Effector CD4-positive, alpha-beta T cell (primary cell): ENCODE measurements at places on chromosomes 5 and 9.

- DNase-seq: peak; percentile 3
Observed at GRCh38 chr9:33676746-33677505, 118.4 kb upstream of the PRSS3 start.

- no peak for DNase-seq
Observed at GRCh38 chr9:36874921-36875320, 159.1 kb downstream of the PAX5 start.

- DNase-seq: no peak
Observed at GRCh38 chr5:107969847-107970246, 299.1 kb upstream of the EFNA5 start.

GRCh38 chr5:96986450-96986849, 50.6 kb downstream of the LNPEP start:
- DNase-seq: no peak

GRCh38 chr5:77353251-77353650, 138.9 kb downstream of the WDR41 start:
- DNase-seq: no peak

DNA sequence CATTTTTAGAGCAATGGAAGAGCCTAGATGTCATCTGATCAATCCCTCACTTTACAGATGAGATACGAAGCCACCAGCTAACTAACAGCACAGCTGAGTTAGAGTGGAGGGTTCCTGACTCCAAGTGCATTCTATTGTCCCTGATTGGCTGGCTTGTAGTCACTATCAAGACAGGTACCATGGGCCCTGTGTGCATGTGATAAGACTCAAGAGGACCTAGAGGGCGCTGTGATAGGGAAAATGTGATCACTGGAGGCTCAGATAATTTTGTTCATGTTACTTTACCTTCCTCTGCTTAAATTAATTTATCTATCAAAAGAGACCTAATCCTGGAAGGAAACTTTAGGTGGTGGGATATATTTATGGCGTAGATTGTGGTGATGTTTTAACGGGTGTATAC, 19.5 kb upstream of the SNAPC3 start:
- DNase-seq: no peak

- DNase-seq: no peak
Observed at GRCh38 chr5:90640484-90641059, 82.0 kb downstream of the ADGRV1 start.

DNA sequence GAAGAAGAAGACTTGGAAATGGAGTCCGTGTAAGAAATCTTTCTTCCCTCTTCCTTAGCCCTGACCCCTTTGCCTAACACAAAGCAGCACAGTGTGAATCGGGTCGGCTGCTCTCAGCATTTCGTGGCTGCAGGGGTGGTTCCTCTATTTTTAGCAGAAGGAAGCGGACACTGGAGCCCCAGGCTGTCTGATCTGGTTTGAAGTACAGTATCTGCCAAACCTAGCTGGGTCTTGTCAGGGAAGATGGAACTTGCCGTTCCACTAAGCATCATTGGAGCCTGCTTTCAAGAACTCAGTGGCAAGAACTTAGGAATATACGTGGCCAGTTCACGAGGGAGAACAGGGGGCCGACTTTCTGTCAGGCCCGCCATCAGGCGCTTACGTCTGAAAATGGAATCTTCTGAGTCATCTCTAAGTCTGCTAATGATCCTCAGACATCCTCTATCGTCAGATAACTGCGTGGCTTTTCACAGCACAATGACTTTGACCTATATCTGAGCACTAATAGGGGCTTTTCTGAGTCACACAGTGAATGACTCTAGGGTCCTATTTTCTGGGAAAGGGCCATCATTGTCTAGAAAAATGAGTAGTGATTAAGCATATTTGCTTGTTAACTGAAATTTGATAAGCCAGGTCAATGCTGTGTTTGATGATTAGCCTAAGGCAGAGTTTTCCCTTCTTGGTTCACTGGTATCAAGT, 43.3 kb upstream of the NCS1 start:
- peak; percentile 57 for DNase-seq

- DNase-seq: no peak
Observed at GRCh38 chr5:149924486-149924885, 20.1 kb downstream of the PDE6A start.

- DNase-seq: no peak
Observed at GRCh38 chr5:122653087-122654017, 121.5 kb upstream of the SNX2 start.

GRCh38 chr5:42858687-42859086, 47.0 kb upstream of the SELENOP start:
- no peak for DNase-seq

- no peak for DNase-seq
Observed at GRCh38 chr5:7592910-7593309, 197.0 kb downstream of the ADCY2 start.

GRCh38 chr9:120536094-120536493, 43.9 kb downstream of the CDK5RAP2 start:
- DNase-seq: no peak

DNA sequence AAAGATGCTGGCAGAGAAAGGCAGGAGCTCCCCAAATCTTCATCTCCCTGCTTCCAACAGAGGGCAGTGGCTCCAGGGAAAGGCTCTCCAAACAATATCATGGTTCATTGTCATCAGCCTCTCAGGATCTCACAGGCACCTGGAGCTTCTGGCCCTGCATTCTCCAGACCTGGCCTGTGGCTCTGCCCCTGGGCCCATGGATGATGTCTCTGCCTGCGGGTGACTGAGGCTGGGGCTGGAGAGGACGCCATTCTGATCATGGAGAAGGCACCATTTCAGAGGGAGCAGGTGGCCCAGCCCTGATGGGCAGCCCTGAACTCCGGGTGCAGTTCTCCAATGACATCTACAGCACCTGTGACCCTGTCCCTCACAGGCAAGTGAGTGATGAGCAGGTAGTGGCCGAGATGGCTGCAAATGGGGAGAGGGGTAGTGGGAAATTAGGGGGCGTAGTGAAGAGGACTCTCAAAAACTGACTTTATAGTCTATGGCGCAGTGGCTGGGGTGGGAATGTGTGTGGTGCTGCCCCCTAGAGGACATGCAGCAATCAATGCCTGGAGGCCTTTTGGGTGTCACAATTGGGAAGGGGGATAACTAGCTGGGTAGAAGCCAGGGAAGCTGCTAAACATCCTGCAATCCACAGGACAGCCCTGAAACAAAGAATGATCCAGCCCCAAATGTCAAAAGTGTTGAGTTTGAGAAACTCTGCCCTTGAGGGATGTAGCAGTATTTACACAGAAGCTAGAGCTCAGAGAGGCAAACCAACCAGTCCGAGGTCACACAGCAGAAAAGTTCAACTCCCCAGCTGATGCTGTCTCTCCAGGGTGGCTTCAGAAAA, 3.2 kb downstream of the SH3PXD2B start:
- peak; percentile 10 for DNase-seq

GRCh38 chr9:111440226-111440625, 44.0 kb downstream of the ECPAS start:
- DNase-seq: no peak

GRCh38 chr9:127366594-127366993, 30.4 kb upstream of the SLC2A8 start:
- DNase-seq: no peak

- DNase-seq: no peak
Observed at GRCh38 chr9:1155602-1156001, 105.4 kb downstream of the DMRT2 start.

DNA sequence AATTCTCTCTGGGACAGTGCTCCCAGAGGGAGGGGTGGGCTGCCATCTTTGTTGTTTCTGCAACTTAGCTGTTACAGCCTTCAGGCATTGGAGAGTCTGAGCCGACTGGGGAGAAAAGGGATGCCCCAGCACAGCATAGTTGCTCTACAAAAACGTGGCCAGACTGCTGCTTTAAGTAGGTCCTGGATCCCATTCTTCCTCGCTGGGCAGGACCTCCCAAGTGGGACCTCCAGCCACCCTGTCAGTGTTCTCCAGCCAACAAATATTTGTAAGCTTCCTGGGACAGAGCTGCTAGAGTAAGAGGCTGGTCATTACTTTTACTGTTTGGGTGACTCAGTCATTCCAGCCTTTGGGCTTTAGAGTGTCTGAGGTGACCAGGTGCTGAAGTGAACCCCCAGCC, 292.7 kb upstream of the NREP start:
- no peak for DNase-seq

GRCh38 chr5:61438298-61438970, 106.4 kb downstream of the ZSWIM6 start:
- DNase-seq: no peak
